ENCODE measurements at places on chromosomes 3 and 15.

DNA sequence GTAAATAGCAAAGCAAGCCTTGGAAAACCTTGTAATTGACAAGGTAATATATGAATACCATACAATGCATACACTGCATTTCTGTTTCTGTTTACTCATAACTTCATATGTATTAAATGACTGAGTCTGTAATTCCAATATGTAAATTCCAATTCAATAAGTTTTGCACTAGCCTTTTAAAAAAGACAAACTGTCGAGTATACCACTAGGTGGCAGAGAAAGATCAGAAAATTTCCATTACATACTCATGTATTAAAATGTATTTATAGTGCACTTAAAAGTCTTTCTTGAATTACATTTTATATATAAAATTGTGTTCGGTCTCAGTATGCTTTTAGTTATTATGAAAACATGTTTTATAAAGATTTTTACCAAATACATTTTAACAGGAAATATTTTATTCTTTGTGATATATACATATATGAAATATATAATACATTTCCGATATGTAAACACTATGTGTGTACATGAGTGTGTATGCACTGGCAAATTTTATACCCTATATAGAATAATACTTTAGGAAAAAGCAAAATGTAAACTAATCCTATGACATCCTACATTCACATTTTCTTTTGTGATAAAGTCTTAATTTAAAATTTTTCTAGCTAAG is 216.8 kb downstream of the VGLL3 start:
- no peak for DNase-seq

DNA sequence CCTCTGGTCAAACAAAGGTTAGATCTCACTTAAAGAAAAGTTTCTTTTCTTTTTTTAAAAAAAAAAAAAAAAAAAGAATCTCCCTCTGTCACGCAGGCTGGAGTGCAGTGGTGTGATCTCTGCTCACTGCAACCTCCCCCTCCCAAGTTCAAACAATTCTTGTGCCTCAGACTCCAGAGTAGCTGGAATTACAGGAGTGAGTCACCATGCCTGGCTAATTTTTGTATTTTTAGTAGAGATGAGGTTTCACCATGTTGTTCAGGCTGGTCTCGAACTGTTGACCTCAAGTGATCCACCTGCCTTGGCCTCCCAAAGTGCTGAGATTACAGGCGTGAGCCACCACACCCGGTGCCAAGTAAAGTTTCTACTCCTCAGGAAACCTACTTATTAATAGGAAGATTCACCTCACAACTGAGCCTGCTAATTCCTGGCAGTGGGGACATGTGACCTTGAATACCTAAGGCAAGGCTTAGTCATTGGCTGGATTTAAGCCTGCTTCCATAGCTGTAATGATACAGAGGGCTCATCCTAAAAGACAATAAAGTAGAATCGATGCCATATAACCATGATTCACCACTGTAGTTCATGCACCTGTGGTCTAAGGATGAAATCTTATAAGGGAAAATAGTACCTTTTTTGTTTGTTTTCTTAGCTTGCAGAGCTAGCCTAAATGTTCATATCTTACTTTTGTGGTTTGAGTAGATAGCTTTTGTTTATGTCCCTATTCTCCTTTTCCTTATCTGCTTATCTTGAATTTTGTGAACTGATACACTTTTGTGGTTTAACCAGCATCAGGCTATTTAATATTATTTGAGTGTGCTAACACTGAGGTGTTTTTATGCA is 24.8 kb upstream of the RBMS3 start:
- peak; percentile 26 for DNase-seq

DNA sequence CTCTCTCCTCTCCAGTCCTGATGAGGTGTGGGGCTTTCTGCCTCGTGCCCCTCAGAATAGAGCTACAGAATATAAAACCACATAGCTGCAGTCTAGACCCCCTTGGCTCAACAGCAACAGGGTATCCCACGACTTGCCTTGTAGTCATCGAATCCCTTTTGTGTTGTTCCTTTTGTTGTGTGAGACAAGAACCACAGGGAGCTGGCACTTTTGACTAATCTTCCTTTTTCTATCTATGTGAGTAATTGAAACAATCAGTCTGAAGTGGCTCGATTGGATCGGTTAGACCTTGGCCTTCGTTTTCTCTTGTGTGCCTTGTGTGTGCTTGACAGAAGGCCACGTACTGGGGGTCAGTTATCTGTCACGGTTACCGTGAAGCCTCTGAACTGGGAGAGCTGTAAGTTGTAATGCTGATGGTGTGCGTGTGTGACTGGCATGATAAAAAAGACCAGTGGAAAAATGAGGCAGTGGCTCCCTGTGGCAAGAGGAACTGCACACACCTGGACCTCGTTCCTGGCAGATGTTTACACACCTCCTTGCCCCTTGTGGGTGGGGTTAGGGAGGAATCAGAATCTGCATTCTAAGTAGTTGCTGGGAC is 23.2 kb upstream of the IQCF6 start:
- no peak for DNase-seq

DNA sequence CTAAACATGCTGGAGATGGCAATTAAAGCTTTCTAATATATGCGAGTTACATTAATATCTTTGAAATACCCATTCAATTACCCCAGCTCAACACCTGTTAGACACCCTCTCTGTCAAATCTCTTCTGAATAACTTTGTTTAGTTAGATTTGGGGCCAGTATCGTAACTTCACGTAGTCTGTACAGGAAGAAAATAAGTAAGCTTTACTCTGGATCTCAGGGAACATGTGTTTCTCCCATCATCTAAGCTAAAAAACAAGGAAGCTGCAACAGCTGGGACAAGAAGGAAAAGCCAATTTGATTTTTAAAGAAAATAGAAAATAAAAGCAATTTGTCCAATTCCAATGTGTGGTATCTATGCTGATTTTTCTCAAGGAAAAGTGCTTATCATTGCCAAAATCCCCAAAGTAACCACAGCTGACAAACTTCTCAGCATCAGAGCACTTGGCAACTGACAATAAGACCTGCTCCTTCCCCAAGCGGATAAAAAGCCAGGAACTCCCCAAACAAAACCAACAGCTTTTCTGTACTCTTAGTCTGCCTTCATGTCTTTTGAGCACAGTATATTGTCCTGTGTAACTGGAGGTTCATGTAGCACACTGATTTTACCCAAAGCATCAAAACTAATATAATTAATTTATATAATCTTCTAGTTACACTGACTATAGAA is 279.1 kb downstream of the ZBTB20 start:
- DNase-seq: no peak

- DNase-seq: no peak
These were observed 78.2 kb downstream of the TM2D3 start for GRCh38 chr15:101573951-101574350.

- no peak for DNase-seq
These were observed 580.4 kb downstream of the VGLL3 start for GRCh38 chr3:86410587-86410986.

GRCh38 chr3:135809021-135809634 is 156.4 kb upstream of the PPP2R3A start:
- DNase-seq: no peak

- no peak for DNase-seq
These were observed 30.5 kb downstream of the EDEM1 start for GRCh38 chr3:5217824-5218595.

GRCh38 chr15:74330861-74331408 is 36.5 kb downstream of the CYP11A1 start:
- no peak for DNase-seq

GRCh38 chr3:15778332-15778858 is 19.4 kb downstream of the ANKRD28 start:
- no peak for DNase-seq

- DNase-seq: no peak
These were observed 230.7 kb upstream of the SLCO3A1 start for GRCh38 chr15:91622711-91623342.

DNA sequence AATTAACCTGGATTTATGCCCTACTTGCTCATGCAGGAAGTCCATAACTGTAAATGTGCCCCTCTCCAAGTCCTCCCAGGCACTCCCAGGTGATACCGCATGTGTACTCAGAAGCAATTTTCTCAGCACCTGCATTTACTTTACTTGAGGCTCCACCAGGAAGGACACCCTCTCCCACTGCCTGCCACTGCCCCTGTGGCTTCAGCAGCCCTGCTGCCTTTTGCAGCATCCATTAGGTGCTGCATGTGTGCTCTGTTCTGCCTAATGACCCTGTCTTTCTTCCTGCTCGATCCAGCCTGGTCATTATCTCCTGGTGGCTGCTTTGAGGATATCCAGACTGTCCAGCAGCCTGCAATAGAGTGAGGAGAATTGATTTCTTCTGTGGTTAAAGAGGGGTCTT is 107.6 kb upstream of the SEMA6D start:
- no peak for DNase-seq

DNA sequence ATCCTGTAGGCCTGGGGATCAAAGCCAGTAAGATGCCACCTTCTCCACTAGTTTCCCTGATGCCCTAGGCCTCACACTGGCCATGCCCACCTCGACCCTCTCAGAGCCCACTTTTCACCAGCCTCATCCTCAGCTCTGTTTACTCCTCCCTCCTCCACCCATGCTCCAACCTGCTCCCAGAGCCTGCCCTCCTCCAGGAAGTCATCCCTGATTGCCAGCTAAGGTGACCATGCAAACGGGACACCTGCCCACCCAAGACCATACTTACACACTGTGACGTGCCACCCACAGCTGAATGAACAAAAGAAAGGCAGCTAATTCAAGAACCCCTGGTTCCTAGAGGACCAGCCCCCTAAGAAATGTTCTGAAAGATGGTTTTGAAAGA is 9.1 kb downstream of the PLCD1 start:
- DNase-seq: no peak

DNA sequence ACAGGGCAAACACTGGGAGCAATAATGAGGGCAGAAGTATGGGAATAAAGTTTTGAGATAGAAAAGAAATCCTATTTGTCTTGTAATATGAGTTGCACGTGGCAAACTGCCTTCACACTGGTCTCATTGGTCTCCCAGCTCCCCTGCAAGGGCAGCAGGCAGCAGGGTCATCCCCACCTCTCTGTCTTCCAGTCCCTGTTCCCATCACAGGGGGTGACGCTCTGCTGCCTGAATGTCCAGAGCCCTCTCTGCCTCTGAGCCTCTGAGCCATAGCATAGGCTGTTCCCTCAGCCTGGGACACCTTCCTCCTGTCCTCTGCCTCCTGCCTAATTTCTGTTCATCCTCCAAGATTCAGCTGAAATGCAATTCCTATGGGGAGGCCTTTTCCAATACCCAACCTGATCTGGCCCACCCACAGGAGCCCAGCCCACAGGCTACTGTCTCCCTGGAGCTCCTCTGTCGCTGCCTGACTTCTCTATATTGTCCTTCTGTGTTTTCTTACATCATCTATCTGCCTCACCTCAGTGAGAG is 12.1 kb upstream of the SKOR1 start:
- DNase-seq: no peak

- no peak for DNase-seq
These were observed 29.6 kb upstream of the CSTA start for GRCh38 chr3:122295266-122296062.

GRCh38 chr15:94080416-94080815 is 150.9 kb upstream of the MCTP2 start:
- DNase-seq: peak; percentile 74

DNA sequence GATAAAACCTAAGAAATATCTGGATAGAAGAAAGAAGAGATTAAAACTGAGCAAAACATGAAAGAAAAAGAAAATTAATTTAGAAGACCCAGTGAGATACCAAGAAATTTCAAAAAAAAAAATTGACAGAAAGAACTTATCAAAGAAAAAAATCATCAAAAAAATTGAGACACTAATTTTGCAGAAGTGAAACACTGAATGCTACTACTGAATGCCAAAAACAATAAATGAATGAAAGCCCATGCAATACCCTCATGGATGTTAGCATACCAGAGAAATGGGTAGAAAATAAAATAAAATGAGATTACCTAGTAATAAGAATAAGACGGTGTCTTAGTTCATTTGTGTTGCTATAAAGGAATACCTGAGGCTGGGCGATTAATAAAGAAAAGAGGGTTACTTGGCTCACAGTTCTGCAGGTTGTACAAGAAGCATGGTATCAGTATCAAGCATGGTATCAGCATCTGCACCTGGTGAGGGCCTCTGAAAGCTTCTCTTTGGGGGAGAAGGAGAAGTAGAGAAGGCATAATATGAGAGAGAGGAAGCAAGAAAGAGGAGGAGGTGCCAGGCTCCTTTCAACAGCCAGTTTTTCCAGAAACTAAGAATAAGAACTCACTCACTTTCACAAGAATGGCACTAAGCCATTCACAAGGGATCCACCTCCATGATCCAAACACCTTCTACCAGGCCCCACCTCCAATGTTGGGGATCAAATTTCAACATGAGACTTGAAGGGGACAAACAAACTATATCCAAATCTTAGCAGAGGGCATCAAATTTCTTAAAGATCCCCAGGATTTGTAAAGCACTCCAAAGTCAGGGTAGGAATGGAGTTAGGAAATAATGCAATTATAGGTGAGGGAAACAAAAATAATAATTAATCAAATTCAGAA is 73.2 kb downstream of the BTLA start:
- no peak for DNase-seq

GRCh38 chr3:9041626-9042025 is 78.4 kb upstream of the RAD18 start:
- no peak for DNase-seq

- DNase-seq: no peak
These were observed 113.2 kb downstream of the TCF12 start for GRCh38 chr15:57031605-57032004.

- DNase-seq: no peak
These were observed 154.6 kb downstream of the POLR2M start for GRCh38 chr15:57861034-57861638.

DNA sequence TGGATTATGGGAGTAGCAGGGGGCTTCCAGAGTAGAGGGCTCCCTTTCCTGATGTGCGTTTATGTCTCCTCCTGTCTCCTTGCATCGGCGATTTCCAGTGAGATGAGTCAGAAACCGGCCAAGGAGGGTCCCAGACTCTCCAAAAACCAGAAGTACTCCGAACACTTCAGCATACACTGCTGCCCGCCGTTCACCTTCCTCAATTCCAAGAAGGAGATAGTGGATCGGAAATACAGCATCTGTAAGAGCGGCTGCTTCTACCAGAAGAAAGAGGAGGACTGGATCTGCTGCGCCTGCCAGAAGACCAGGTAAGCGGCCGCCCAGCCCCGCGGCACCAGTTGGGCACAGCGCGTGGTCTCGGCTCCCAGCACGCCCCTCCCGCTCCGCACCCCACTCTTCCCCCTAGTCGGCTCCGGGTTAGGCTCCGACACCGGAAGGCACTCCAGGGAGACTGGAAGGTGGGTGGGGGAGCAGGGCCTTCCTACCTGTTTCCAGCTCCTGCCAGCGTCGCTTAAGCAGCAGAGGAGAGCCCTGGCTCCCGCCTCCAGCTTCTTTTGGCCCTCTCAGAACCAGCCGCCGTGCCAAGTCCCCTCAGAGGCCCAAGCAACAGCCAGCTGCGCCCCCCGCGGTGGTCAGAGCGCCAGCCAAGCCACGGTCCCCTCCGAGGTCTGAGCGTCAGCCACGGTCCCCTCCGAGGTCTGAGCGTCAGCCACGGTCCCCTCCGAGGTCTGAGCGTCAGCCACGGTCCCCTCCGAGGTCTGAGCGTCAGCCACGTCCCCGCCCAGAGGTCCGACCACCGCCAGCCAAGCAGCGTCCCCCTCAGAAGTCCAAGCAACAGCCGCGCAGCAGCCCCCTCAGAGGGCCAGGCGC is 34.7 kb downstream of the MOBP start:
- no peak for DNase-seq

GRCh38 chr3:42114130-42114725 is 23.1 kb downstream of the TRAK1 start:
- no peak for DNase-seq

- DNase-seq: no peak
These were observed 46.0 kb upstream of the NEK10 start for GRCh38 chr3:27415202-27415601.

- DNase-seq: no peak
These were observed 42.2 kb downstream of the POC1A start for GRCh38 chr3:52112056-52112455.
